ENCODE measurements at places on chromosomes 3 and 15. TPM values are rescaled to one million over a fixed set of nuclear protein-coding genes. Genes with fewer than 3 reads are reported as not detected.

The C3orf85 gene
- total RNA-seq: not detected

The NANOGP8 gene
- not detected for total RNA-seq

The FANCD2OS gene
- total RNA-seq: not detected

The UQCC5 gene
- total RNA-seq: 5.1 TPM

The CYP1A2 gene
- total RNA-seq: not detected

The NME9 gene
- total RNA-seq: not detected

The CISH gene
- total RNA-seq: 0.99 TPM

The BTLA gene
- total RNA-seq: not detected

The ANKRD34C gene
- not detected for total RNA-seq

The GTF2A2 gene
- 44.7 TPM for total RNA-seq

The DNAH12 gene
- under 0.01 TPM for total RNA-seq

The MEX3B gene
- total RNA-seq: 8.1 TPM

The TPRG1 gene
- total RNA-seq: 0.99 TPM

The NLGN1 gene
- 2.1 TPM for total RNA-seq

The ZNF662 gene
- 3.3 TPM for total RNA-seq

The MNS1 gene
- 2.1 TPM for total RNA-seq

The RTP3 gene
- not detected for total RNA-seq

The SPINK8 gene
- not detected for total RNA-seq

The GCSAM gene
- not detected for total RNA-seq

The ZNF639 gene
- total RNA-seq: 41.1 TPM

The SLC4A7 gene
- 176 TPM for total RNA-seq

The HIGD2B gene
- 0.26 TPM for total RNA-seq

The ATP13A5 gene
- total RNA-seq: not detected

The DGKG gene
- 4.8 TPM for total RNA-seq

The PRR20G gene
- not detected for total RNA-seq

The UNC13C gene
- total RNA-seq: not detected

The TICRR gene
- 1.2 TPM for total RNA-seq

The LTF gene
- not detected for total RNA-seq

The TM4SF18 gene
- total RNA-seq: not detected

The P4HTM gene
- total RNA-seq: 33.4 TPM

The KY gene
- under 0.01 TPM for total RNA-seq

The GOLGA6D gene
- not detected for total RNA-seq
